Tongue (tissue), 3 donors: ENCODE measurements at places on chromosomes 11 and 22. TPM values are rescaled to one million over a fixed set of nuclear protein-coding genes. Genes with fewer than 3 reads are reported as not detected.

The TEX12 gene
- 2.3 TPM for total RNA-seq

The SCARF2 gene
- 20.4 TPM for total RNA-seq

DNA sequence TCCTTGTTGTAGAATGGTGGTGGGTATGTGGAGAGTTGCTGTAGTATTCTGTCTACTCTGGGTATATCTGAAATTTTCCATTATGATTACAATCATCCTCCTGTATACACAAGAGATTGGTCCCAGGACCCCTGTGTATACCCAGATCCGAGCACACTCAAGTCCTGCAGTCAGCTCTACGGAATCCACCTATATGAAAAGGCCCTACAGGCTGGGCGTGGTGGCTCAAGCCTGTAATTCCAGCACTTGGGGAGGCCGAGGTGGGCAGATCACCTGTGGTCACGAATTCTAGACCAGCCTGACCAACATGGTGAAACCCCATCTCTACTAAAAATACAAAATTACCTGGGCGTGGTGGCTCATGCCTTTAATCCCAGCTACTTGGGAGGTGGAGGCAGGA is 17.2 kb downstream of the PARVA start:
- DNase-seq = no peak

- DNase-seq = no peak
Measured at GRCh38 chr11:62999649-63000048, 14.9 kb upstream of the SLC22A6 start.

DNA sequence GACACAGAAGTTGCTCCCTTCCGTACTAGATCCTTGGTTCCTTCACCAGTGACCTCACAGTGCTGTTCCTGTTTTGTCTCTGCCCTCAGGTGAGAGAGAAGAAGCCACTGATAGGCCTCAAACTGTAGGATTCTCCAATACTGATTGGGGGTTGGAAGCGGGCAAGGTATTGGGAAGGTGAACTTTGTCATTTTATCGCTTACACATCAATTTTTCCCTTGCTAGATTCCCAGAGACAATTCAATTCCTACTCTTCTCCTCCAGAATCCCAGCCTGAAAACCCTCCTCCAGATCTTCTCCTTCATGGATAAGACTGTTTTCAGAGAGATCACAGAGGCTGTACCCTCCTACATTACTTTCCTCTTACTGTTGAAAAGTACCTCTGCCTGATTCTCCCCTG is 9.4 kb upstream of the OR2D3 start:
- no peak for DNase-seq

The DCDC1 gene
- 0.62 TPM for total RNA-seq

GRCh38 chr11:127656116-127656836 is 655.7 kb upstream of the KIRREL3 start:
- DNase-seq = peak; percentile 26

- no peak for DNase-seq
Measured at GRCh38 chr22:30212363-30212995, 34.1 kb downstream of the LIF start.

The PRG3 gene
- total RNA-seq = 0.41 TPM

The FAU gene
- 265 TPM for total RNA-seq

DNA sequence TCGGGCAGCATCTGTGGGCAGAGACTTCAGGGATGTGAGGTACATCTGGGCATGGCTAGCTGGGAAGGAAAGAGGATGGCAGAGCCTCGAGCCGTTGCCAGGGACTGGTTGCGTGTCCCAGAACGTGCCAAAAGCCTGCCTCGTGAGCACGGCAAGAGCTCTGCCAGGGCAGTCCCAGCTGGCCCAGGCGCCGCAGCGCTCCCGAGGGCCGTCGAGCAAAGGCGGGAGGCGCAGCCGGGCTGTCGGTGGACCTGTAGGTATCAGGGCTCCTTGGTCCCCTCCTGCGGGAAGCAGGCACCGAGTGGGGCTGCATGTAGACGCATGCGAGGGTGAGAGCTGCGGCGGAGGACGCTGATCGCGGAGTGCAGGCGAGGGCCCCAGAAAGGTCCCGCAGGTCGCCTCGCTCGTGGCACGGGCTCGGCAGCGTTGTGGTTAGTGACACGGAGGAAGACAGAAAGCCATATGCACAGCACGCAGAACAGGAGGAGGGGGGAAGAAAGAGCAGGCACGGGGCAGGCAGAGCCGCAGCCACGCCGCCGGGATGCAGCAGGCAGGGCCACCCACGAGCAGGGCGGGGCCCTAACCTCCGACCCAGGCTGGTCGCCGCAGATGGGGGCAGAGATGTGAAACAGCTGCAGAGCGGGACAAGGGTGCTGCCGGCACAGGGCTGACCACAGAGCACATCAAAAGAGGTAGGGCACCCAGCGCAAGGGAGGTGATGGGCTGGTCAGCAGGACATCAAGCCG is 18.0 kb downstream of the LSP1 start:
- no peak for DNase-seq

DNA sequence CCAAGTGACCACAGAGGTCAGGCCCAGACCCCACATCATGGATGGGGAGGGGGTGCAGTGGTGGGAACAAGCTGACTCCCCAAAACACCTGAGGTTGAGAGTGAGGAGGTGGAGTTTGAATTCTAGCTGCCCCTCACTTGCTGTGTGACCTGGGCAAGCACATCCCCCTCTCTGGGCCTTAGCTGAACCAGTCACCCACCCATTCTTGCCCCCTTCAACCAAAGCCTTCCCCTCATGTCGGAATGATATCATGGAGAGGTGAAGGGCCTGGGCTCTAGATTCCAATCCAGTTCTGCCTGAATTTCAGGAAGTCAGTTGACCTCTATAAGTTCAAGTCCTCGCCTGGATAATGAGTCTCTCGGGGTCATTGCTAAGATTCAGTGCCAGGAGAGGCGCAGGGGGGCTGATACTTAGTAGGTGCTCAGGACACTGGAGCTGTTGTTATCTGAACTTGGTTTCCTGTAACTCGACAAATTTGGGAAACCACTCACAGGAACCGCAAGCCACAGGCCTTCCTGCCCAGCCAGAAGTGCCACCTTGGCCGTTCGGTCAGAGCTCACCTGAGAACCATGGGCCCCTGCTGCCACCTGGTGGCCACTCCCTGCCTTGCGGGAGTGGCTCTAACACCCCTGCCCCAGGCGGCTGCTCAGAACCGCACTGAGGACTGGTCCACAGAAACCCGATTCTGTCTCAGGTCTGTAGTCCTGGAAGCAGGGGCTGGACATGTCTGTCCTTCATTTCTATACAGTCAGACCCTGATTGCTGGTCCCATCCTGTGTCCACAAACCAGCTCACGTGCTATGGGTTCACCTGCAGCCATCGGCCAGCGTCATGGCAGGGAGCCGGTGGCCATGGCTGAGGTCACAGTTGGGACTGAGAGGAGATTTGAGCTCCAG is 6.9 kb downstream of the CDC42EP1 start:
- peak; percentile 87 for DNase-seq

DNA sequence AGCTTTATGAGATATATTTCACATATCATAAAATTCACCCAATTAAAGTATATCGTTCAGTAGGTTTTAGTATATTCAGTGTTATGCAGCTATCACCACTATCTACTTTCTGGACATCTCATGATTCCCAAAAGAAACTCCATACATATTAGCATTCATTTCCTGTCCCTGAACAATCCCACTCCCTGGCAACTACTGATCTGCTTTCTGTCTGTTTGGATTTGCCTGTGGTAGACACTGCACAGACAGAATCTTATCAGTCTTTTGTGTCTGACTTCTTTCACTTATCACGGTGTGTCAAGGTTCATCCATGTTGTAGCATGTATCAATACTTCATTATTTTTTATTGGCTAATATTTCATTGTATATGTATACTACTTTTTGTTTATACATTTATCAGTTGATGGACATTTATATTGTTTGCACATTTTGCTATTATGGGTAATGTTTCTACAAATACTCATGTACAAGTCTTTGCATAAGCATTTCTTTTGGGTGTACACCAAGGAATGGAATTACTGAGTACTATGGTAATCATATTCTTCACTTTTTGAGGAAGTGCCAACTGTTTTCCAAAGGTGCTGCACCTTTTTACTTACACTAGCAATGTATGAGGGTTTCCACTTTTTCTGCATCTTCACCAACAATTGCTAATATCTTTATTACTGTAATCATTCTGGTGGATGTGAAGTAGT is 373.9 kb downstream of the AASDHPPT start:
- DNase-seq = no peak

GRCh38 chr22:18048041-18048440 is 23.7 kb upstream of the MICAL3 start:
- DNase-seq = no peak

DNA sequence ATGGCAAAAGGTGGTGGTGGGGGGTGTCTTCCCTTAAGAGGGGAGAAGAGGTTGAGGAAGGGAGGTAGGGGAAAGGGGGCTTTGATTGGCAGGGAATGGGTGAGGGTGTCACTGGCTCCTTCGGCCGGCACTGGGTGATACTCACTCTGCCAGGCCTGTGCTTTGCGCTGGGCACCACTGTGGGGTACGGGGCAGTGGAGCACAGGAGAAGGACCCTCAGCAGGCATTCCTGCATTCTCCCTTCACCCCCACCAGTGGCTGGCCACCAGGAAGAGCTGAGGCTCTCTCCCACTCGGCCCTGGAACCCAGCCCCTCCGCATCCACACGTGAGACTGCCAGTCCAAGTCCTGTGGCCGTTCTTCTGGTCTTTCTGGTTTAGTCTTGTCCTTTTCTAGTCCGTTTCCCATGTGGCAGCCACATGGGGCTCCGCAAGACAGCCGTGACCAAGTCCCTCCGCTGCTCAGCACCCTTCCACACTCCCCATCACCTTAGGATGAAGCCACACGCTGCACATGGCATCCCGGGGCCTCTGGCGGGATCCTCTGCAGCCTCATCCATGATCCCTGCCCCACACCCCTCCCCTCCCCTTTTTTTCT is 8.0 kb downstream of the CAPN5 start:
- DNase-seq = no peak

DNA sequence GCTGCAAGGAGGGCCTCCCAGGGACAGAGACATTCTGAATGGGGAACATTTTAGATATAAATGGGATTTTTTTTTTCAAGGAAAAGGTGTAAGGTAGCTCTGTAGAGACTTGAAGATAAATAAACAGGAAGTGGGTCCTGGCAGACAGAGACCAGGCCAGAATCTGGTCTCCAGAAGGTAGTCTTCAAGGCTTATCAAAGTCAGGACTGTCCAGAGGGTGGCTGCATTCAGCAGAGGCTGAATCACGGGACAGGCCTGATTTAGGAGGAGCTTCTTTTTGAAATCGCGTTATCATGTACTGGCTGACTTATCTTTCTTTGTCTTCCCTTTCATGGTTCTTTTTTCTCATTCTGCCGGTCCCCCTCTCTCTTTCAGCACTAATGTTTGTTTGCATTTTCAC is 542.9 kb downstream of the NTM start:
- DNase-seq = no peak

The ACCSL gene
- not detected for total RNA-seq

GRCh38 chr22:24951942-24952836 is at the start of gene KIAA1671:
KIAA1671 (plus strand) TSS chr22:24952716; CDS start chr22:25028000, 75,284 bp downstream.
- peak; percentile 91 for DNase-seq

- DNase-seq = no peak
Measured at GRCh38 chr11:34146411-34146810, 41.0 kb downstream of the NAT10 start.

The GGTLC3 gene
- total RNA-seq = not detected

- peak; percentile 38 for DNase-seq
Measured at GRCh38 chr11:118290923-118291322, 13.6 kb upstream of the CD3E start.

GRCh38 chr11:96579656-96580055 is 189.8 kb downstream of the JRKL start:
- DNase-seq = peak; percentile 6

The POTEH gene
- not detected for total RNA-seq

The FJX1 gene
- 9.2 TPM for total RNA-seq

The GPHA2 gene
- not detected for total RNA-seq

GRCh38 chr11:776263-776560 is 1.1 kb downstream of the GATD1 start:
- no peak for DNase-seq

DNA sequence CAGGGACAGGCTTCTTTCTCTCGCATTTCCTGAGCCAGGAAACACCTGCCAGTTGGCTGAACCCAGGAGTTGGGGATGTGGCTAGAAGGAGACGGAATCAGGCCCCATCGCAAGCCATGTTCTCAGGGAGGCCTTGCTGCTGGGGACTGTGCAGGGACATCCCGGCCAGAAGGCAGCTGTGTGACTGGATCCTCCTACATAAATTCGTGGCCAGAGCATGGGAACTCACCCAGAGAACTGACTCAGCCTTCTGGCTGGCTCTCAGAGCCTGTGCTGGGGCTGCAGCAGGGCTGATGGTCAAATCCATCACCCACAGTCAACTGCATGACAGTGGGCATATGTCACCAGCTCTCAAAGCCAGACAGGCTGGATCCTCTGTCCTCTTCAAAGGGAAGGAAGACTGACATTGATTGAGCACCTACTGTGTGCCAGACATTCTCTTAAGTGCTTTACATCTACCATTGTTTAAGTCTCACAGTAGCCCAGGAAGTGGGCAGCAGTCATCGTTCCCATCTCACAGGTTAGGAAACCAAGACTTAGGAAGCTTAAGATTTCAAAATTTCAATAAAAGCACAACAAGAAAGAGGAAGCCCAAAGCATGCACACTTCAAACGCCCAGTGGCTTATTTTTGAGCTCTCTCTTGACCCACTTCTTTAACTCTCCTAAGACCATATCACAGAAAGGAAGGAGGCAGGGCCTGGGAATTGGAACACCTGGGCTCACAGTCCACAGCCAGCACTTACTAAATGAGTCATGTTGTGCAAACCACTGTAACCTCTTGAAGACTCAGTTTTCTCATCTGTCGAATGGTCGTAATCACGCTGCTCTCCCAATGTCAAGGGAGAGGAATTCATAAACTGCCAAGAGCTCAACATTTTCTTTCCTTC is 30.9 kb upstream of the CACNG2 start:
- DNase-seq = peak; percentile 12

DNA sequence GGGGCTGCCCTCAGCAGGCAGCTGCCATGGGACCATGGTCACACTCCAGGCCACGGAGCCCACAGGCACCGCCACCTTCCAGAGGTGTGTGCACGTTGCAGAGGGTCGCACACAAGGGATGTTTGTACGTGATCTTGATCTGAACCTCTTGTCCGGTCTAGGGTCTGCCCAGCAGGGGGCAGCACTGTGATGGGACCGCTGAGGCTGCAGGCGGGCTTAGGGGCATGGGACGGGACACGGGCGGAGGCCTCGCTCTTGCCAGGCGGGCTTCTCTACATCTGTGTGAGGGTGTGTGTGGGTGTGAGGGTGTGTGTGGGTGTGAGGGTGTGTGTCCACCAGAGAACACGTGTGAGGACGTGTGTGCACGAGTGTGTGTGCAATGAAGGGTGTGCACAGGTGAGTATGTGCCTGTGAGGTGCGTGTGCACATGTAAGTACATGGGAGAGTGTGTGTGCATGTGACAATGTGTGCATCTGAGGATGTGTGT is 52.4 kb downstream of the CACNA1I start:
- DNase-seq = peak; percentile 72

- no peak for DNase-seq
Measured at GRCh38 chr11:105092256-105093239, 47.0 kb downstream of the CARD18 start.
